Pancreas (tissue), 10 donors: ENCODE measurements at places on chromosomes 11 and 22. TPM values are rescaled to one million over a fixed set of nuclear protein-coding genes. Genes with fewer than 3 reads are reported as not detected.

FXYD6 gene
- total RNA-seq = 4.9 TPM

ARVCF gene
- total RNA-seq = 11.6 TPM

TRIM48 gene
- total RNA-seq = not detected

SLC22A9 gene
- 0.44 TPM for total RNA-seq

GRCh38 chr22:33908171-33909074, 11.9 kb downstream of the LARGE1 start:
- no peaks in the 10 kb centered on the region for H3K4me1 ChIP-seq
- H3K27me3 ChIP-seq = no peaks in the 10 kb centered on the region
- H3K4me3 ChIP-seq = no peak overlapping the region
- no peaks in the 10 kb centered on the region for H3K36me3 ChIP-seq
- no peak for DNase-seq

GRCh38 chr22:29245626-29246385, 22.0 kb downstream of the RHBDD3 start:
- H3K4me3 ChIP-seq = no peak overlapping the region
- no peaks in the 10 kb centered on the region for H3K4me1 ChIP-seq
- no peak overlapping the region for H3K27ac ChIP-seq
- peak; percentile 71 for DNase-seq
- no peaks in the 10 kb centered on the region for H3K36me3 ChIP-seq

- no peaks in the 10 kb centered on the region for H3K4me1 ChIP-seq
- H3K36me3 ChIP-seq = no peaks in the 10 kb centered on the region
- H3K27me3 ChIP-seq = no peaks in the 10 kb centered on the region
- no peak for DNase-seq
Measured at GRCh38 chr11:107848345-107848744, 10.2 kb downstream of the SLC35F2 start.

GRCh38 chr22:26453812-26454500, 24.9 kb downstream of the ASPHD2 start:
- H3K27me3 ChIP-seq = no peaks in the 10 kb centered on the region
- H3K27ac ChIP-seq = no peak overlapping the region
- no peak for DNase-seq
- no peak overlapping the region for H3K4me3 ChIP-seq
- H3K4me1 ChIP-seq = no peaks in the 10 kb centered on the region

DNA sequence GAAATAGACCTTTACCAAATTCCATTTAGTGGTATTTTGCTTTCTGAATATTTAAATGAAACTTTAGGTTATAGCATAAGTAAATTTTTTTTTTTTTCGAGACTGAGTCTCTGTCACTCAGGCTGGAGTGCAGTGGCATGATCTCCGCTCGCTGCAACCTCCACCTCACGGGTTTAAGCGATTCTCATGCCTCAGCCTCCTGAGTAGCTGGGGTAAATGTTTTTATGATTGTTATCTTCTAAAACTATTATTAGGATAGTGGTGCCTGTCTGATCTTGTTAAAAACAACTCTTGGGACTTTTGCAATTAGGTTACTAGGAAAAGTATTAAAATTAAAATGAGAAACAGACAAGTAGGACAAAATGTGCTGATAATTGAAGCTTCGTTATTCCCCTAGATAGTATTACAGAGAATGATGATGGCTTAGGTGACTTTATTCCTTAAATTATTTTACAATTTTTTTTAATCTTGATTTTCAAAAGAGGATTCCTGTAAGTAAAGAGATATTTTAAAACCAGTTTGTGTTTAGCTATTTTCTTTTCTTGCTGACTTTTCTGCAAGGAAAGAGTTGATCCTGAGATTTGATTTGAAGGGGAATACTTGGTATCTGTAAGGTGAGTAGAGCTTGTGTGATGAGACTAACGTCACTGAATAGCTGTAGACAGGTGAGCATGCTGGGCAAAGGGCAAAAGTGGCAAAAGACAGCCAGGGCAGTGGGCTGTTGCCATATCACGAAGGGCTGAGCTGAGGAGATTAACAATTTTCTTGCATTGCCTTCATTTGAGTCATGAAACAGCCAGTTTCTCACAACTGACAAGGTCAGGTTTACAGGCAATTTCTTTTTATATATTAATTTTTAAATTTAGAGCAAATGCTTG, 20.8 kb downstream of the CRKL start:
- peaks cover 11% of the 10 kb centered on the region for H3K36me3 ChIP-seq
- H3K4me3 ChIP-seq = no peak overlapping the region
- H3K4me1 ChIP-seq = peaks cover 37% of the 10 kb centered on the region
- H3K27ac ChIP-seq = no peak overlapping the region
- H3K27me3 ChIP-seq = no peaks in the 10 kb centered on the region

DNA sequence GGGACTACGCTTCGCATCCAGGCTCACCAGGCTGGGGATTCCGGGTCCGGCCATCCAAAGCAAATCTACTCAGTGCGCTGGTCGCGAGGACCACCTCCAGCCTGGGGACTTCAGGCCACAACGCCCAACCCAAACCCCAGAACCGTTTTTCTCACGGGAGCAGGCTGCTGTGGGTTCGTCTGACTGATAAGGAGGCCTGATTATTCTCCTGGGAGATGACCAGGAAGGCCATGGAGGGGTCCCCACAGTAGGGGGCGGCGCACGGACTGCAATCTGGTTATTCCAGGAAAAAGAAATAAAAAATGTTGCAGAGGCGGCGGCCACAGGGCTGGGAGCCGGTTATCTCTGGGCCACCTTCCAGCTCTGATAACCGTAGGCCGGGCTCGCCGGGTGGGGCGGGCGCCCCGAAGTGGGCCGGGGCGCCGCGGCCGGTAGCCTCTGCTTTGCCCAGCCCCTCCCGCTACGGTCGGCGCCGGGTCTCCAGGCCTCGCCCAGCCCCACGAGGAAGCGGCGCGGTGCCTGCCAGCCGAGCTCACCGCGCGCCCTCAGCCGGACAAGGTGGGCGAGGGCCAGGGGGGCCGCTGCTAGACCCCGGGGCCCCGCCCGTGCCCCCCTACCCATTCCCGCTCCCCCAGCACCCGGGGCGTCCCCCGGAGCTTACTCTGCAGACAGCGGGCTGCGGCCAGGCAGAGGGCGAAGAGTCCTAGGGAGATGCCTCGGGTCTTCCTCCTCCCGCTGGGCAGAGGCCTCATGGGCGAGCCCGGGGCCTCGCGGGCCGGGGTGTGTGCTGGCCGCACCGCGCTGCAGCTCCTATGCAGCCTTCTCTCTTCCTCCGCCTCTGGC, 446 bp downstream of the VSTM5 start:
- no peaks in the 10 kb centered on the region for H3K36me3 ChIP-seq
- H3K4me1 ChIP-seq = no peaks in the 10 kb centered on the region
- H3K27ac ChIP-seq = peak overlapping the region; percentile 23
- DNase-seq = peak; percentile 51
- H3K27me3 ChIP-seq = no peaks in the 10 kb centered on the region
- peak overlapping the region; percentile 46 for H3K4me3 ChIP-seq

DNA sequence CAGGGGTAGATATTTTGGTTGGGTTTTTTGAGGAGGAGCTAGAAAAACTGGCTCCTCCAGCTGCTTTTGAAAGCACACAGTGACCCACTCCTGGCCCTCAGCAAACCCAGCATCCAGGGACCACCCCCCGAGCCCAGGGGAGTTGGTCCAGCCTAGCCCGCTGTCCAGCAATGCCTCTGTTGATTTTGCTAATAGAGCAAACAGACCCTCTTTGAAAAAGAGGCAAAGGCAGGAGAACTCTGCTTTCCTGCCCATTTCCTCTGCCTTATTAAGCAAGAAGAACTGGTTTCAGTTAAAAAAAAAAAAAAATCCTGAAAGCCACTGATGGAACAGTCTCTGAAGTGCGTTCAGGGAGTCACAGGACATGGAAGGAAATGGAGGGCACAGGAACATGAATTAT, 25.3 kb downstream of the ABTB2 start:
- H3K4me3 ChIP-seq = no peak overlapping the region
- no peaks in the 10 kb centered on the region for H3K27me3 ChIP-seq
- H3K36me3 ChIP-seq = no peaks in the 10 kb centered on the region
- DNase-seq = no peak

- DNase-seq = no peak
- H3K4me3 ChIP-seq = no peak overlapping the region
- no peaks in the 10 kb centered on the region for H3K4me1 ChIP-seq
- no peak overlapping the region for H3K27ac ChIP-seq
Measured at GRCh38 chr11:110472858-110473257, 43.1 kb downstream of the FDX1 start.

GRCh38 chr11:42253156-42253555, 793.7 kb upstream of the LRRC4C start:
- no peaks in the 10 kb centered on the region for H3K36me3 ChIP-seq
- no peaks in the 10 kb centered on the region for H3K4me1 ChIP-seq
- no peaks in the 10 kb centered on the region for H3K27me3 ChIP-seq
- DNase-seq = no peak

GRCh38 chr11:79332017-79332416, 108.8 kb downstream of the TENM4 start:
- H3K27me3 ChIP-seq = no peaks in the 10 kb centered on the region
- H3K4me3 ChIP-seq = no peak overlapping the region
- DNase-seq = no peak
- no peaks in the 10 kb centered on the region for H3K36me3 ChIP-seq
- H3K27ac ChIP-seq = no peak overlapping the region

DNA sequence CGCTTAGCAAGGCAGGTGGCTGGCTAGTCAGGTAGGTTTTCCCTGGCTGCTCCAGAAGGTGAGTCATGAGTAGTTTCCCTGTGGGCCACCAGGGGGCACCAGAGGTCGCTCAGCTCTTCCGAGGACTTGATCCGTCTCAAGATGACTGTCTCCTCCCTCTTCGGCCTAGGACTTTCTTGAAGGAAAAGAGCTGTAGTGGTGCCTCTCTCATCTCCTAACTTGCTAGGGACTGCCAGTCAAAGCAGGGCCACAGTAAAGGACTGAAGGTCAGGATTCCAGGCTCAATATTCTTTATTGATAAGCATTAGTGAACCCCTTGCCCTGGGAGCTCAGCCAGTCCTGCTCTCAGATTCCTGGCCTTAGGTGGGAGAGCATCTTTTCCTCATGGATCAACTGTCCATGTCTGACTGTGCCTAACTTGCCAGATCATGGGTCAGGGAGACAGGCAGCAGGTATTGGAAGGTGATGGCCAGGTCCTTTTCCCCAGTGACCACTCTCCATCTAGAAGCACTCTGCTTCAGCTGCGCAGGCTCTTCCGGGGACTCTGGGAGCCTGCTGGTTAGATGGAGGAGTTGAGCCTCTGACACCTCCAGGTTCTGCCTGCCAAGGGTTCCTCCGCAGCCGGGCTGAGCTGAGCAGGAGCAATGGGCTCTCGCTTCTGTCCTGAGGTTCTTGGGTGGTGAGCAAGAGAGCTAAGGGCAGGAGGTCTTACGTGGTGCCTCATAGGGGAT, 1.9 kb downstream of the POLD4 start:
- peak; percentile 82 for DNase-seq
- H3K27ac ChIP-seq = peak overlapping the region; percentile 62
- no peaks in the 10 kb centered on the region for H3K27me3 ChIP-seq
- peak overlapping the region; percentile 63 for H3K4me3 ChIP-seq
